ENCODE measurements at places on chromosomes 3 and 15. TPM values are rescaled to one million over a fixed set of nuclear protein-coding genes. Genes with fewer than 3 reads are reported as not detected.

- no peaks in the 10 kb centered on the region for H3K36me3 ChIP-seq
- no peak overlapping the region for H3K27ac ChIP-seq
- peaks cover 8% of the 10 kb centered on the region for H3K4me1 ChIP-seq
Measured at GRCh38 chr3:129061023-129061887, 676 bp downstream of the GP9 start.

DNA sequence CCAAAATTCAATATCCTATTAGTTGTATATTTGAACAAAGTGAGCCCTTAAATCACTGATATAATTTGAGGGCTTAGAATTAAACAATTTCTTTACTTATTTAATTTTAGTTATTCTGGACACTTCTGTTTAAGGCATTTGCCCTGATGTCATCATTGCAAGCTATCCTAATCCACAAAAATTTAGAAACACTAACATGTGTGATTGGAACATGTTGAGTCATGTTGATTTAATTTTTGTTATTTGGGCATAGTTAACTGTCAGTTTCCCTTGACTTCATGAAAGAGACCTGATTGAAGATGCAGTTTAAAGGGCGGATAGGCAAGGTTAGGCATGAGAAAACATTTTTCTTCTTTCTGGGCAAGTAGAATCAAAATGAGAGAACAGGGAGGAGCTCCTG, 682.6 kb downstream of the ROBO1 start:
- H3K4me3 ChIP-seq: no peak overlapping the region
- H3K27me3 ChIP-seq: no peaks in the 10 kb centered on the region
- H3K4me1 ChIP-seq: no peaks in the 10 kb centered on the region
- H3K36me3 ChIP-seq: no peaks in the 10 kb centered on the region

GRCh38 chr15:69997161-69997485, 100.6 kb downstream of the TLE3 start:
- no peak overlapping the region for H3K27ac ChIP-seq
- no peak overlapping the region for H3K4me3 ChIP-seq
- no peaks in the 10 kb centered on the region for H3K36me3 ChIP-seq
- H3K4me1 ChIP-seq: no peaks in the 10 kb centered on the region

- peak overlapping the region; percentile 25 for H3K4me3 ChIP-seq
- peaks cover 99% of the 10 kb centered on the region for H3K4me1 ChIP-seq
- DNase-seq: no peak
Measured at GRCh38 chr15:31338318-31338878, 11.8 kb downstream of the KLF13 start.

GRCh38 chr15:44718180-44718926, 7.0 kb downstream of the B2M start:
- H3K36me3 ChIP-seq: peaks cover 59% of the 10 kb centered on the region
- H3K4me3 ChIP-seq: peak overlapping the region; percentile 98
- H3K27me3 ChIP-seq: no peaks in the 10 kb centered on the region
- H3K27ac ChIP-seq: peak overlapping the region; percentile 99
- H3K4me1 ChIP-seq: peaks cover 80% of the 10 kb centered on the region

- H3K27me3 ChIP-seq: no peaks in the 10 kb centered on the region
- no peak overlapping the region for H3K4me3 ChIP-seq
- H3K27ac ChIP-seq: no peak overlapping the region
- no peaks in the 10 kb centered on the region for H3K4me1 ChIP-seq
- H3K36me3 ChIP-seq: no peaks in the 10 kb centered on the region
Measured at GRCh38 chr3:148078658-148079057, 619.0 kb upstream of the AGTR1 start.

DNA sequence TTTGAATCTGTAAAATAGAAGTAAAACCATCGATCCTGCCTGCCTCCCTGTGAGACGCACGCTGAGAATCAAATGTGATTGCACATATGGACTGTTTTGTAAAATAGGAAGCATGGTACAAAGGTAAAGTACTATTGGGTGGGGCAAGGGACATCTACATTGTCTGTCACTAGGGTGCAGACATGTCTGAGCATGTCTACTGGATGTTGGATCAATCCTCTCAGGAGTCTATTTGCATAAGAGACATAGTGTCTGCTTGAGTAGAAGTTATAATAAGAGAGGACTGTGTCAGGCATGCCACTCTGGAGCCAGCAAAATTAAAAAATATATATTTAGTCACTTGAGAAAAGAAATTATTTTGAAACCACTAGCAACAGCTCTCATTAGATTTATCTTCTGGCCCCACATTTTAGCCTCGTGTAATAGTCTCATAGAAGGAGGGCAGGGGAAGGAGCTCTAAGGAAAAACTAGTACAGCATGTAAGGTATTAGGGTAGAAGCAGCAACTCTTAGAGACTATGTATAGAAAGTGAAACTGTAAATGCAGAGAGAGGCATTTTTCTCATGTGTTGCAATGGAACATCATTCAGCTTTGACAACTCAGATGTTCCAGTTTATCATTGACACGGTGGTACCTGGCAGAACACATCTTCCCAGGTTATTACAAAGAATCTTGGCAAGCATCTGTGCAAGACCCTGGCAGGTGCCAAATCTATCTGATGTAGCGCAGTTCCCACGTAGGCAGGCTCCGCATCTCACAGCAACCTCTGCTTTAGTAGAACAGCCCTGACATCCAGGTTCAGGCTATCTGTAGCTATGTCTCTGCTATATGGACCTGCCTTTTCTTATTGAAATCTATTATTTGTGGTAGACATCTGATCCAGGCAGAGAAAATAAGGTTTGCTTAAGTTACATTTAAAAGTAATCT, 85.2 kb upstream of the CHL1 start:
- no peaks in the 10 kb centered on the region for H3K36me3 ChIP-seq
- no peak overlapping the region for H3K4me3 ChIP-seq
- H3K27ac ChIP-seq: no peak overlapping the region

RYR3 gene
- total RNA-seq: not detected

GPR149 gene
- not detected for total RNA-seq

NRROS gene
- total RNA-seq: 20.6 TPM

FAM3D gene
- total RNA-seq: not detected

RHCG gene
- not detected for total RNA-seq

All from activated T-cell treated with anti-CD3 and anti-CD28 coated beads, Interleukin-2, amount 50 U/mL, for 72 hours (primary cell).